Lower lobe of right lung (tissue), 2 donors: ENCODE measurements at places on chromosomes 16 and 17.

DNA sequence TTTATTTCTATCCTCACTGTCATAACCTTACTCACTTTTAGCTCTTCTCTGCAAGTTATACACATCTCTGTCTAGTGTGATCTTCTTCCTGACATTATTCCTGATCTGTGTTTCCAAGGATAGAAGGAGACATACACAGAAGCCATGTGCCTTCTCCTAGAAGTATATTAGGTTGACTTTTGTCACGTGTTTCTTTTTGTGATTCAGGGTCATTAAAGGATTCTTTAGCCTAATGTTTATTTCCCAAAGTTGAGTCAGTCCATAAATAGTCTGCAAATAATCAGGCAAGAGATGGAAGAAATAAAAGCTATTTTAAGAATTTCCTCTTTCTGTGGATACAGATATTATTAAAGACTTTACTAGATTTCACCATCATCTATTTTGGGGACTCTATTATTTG, 214.1 kb upstream of the GOT2 start:
- no peak for DNase-seq

- no peak for DNase-seq
These were observed 129.4 kb downstream of the TANGO6 start for GRCh38 chr16:68972720-68973119.

DNA sequence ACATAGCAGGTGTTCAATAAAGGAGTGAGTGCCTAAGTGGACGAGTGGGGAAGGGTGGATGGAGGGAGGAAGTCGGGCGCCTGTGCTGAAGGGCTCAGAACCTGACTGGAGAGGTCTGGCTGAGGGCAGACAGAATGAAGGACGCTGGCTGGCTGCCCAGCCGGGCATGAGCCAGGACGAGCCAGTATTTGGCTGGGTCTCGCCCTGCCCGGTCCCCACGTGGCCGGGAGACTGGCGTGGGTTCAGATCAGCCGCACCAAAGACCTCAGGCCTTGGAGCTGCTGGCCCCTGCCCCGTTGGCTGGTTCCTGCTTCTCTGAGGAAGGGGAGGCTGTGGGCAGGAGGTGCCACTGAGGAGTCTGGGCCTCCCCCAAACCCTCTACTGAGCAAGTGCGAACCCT, 79.8 kb downstream of the ENGASE start:
- DNase-seq = peak; percentile 57

DNA sequence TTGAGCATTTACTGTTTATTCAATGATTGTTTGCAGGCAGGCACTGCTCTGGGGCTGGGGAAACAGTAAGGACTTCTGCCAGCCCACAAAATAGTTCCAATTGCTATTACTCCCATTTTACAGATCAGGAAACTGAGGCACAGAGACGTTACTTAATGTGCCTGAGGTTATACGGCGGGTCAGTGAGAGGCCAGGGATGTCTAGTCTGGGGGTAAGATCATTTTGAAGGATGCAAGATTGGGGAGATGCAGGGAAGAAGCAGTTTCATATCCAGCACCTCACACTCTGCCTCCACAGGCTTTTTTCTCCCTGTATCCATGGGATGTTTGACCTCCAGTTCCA, 46.5 kb downstream of the ABAT start:
- no peak for DNase-seq

DNA sequence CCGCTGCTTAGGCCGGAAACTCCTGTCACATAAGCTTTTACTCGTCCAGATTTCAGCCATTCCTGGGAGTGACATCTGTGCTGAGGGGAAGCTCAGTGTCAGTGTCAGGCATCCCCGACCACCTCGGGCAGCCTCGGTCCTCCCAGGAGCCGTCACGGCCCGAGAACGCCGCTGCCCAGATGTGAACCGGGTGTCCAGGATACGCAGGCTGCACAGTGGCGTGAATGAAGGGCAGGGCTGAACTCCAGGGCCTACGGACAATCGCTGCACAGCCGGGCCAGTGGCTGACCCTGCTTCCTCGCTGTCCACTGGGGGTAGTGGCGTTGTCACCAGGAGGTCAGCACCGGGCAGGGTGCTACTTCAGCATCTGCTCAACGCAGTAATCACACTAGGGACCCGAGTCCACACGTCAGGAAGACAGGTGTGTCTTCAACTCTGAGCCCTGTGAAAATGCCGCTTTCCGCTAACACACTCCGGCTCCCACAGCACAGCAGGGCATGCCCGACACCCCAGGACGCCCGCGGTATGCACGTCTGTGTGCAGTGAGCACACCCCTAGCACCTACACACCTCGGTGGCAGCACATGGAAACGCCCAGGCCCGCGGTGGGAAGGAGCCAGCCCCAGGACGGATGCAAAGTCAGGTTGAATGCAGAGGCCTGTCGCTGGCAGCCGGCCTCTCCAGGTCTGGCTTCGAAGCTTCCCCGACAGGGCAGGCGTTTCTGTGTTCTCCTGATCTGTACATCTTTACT, 3.1 kb downstream of the LMF1 start:
- DNase-seq = peak; percentile 40

DNA sequence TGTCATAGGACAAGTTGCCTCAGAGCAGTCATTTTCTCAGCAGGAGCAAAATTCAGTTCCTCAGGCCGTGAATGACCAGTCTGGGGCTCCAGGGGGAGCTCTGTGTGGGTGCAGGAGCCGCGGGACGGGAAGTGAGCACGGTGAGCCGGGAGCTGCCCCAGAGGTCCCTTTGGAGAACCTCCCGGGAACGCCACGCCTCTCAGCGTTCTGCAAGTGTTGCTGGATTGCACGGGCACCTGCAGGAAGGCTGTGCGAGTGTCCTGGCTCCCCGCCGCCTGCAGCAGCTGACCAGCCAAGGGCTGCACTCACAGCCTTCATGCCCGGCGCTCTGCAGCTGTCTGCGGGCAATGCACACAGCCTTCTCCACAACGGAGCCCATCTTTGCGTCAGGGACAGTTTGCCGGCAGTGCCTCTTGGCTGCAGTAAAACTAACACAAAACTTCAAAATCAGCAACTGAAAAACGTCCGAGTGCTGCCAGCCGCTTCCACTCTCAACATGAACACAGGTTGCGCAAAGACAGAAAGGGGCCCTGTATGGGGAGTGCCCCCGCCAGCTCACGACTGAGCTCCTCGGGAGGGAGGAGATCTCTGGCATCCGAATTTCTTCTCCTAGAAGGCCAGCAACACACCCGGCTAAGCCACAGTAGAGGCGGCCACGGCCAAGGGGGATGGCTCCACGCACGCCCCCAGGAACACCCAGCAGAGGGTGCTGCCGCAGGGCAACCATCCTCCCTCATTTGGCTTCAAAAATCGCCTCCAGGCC, 16.0 kb downstream of the NDUFAF8 start:
- peak; percentile 95 for DNase-seq

GRCh38 chr16:78375055-78375679, 275.7 kb downstream of the WWOX start:
- no peak for DNase-seq

DNA sequence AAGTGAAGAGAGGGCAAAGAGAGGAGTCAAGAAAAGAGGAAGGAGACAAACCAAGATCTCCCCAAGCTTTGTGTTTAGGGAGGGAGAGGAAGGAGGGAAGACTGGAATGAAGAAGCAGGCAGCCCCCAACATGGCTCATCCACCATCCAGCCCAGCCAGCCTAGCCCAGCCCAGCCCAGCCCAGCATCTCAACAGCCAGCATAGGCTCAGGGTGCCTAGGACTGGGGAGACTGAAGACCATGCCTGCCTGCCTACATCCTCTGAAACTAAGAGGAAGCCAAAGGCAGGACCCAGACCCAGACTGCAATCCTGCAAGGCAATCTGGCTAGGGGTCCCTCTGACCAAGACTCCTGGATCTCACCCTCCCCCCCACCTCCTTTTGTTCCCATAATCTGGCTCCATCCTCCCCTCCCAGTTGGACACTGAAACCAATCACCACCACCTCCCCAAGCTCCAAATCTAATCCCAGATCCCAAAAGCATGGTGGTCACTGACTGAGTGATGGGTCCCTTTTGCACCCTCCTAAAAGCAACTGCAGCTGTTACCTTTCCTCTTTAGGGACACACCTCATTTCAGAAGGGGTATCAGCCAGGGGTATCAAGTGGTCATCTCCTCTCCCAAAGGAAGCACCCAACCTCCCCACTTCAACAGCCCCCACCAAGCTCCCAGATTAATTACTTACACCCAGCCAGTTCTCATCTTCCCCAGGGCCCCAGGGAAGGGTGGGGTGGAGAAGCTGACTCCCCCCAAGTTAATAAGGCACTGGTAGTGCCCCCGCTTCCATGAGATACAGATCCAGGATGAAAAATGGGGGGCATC, 1.2 kb downstream of the HDAC5 start:
- no peak for DNase-seq

DNA sequence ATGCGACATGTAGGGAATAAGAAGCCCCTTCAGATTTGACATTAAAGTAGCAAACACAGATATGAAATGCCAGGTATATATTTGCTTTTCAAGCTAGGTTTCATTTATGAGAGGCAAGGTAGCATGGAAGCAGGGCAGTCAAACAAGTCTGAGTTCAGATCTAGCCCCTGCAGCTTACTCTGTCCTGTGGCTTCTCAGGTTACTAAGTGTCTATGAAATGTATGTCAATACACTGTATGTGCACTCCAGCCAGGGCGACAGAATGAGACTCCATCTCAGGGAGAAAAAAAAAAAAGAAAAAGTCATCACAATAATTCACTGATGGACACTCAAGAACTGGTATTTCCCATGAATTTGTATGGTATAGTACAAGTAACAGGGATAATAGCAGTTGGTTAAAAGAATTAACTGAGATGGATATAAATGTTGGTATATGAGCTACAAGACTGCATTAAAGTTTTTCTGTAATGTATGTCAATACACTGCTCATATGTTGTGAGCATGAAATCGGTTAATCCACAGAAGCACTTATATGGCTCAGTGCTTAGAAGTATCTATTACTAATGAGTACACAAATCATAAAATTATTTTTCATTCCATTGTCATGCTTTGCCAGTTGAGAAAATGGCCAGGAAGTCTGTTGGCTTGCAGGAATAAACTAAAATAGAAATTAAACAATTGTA, 2.9 kb upstream of the WSB1 start:
- DNase-seq = no peak

GRCh38 chr16:8877894-8878522, 4.1 kb upstream of the LITAFD start:
- DNase-seq = no peak

- DNase-seq = no peak
These were observed 79.7 kb downstream of the MRTFB start for GRCh38 chr16:14150796-14151195.

DNA sequence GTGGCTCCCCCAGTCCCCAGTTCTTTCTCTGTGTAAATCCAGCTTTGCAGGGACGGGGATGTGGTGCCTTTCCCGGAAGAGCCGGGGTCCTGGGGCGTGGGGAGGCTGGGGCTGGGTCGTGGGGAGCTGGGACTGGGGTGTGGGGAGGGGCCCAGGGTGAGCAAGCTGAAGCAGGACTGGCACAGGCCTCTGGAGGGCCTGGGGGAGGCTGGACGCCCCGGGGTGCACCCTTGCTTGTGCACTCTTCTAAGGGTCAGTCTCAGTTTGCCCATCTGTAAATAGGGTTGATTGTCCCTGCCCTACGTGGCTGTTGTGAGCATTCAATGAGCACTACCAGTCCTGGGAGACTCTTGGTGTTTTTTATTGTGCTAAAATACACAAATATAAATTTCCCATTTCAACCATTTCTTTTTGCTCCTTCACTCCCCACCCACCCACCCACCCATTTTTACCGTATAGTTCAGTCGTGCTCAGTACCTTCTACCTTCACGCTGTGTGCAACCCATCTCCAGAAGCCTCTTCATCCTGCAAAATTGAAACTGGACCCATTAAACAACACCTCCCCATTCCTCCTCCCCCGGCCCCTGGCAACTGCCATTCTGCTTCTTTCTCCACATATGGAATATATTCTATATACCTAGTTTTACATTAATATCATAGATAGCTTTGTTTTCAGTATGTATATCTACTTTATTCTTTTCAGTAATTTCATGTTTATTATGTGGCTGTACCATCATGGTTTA, 7.8 kb upstream of the TBC1D3B start:
- no peak for DNase-seq

GRCh38 chr17:59331929-59332748, 684 bp downstream of the YPEL2 start:
- DNase-seq = peak; percentile 73

- no peak for DNase-seq
These were observed 35.4 kb downstream of the ITGAM start for GRCh38 chr16:31295206-31295605.

DNA sequence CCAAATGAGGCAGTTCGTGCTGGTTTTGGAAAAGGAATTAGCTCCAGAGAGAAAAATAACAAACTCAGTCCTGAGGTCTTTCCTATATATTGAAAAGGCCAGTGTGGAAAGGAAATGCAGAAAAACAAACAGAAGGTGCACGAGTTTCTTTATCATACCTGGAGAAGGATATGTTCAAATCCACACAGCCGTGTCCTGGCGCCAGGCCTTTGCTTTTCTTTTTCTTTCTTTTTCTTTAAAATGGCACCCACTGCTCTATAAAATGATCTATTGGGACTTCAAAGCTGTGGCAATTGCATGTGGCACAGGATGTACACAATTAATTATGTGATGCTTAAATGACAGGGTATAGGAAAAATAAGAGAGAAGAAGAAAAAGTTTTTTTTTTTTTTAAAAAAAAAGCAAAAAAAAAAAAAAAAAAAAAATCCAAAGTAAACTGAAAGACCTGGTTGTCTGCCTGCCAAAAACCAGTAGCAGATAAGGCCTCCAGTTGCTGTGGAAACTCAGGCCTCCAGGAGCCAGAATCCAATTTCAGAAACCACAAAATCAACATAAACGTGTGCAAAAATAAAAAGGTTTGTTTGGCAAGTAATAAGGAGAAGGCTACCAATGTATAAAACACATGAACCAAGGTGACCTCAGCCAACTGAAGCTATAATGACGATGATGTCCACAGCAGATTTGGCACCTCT, 957.6 kb upstream of the SOX9 start:
- no peak for DNase-seq

- DNase-seq = no peak
These were observed 949 bp upstream of the GSPT1 start for GRCh38 chr16:11916524-11917285.

GRCh38 chr16:878072-878784, 77.7 kb upstream of the GNG13 start:
- DNase-seq = peak; percentile 39

GRCh38 chr16:85824161-85825135, 25.0 kb downstream of the COX4I1 start:
- DNase-seq = peak; percentile 43

- DNase-seq = peak; percentile 82
These were observed 806 bp upstream of the CYB561 start for GRCh38 chr17:63446753-63447470.

GRCh38 chr17:57091186-57091618, 6.2 kb downstream of the AKAP1 start:
- DNase-seq = no peak

GRCh38 chr16:56932721-56933619, 1.0 kb downstream of the HERPUD1 start:
- DNase-seq = peak; percentile 92
